Large intestine (tissue), 12 donors: ENCODE measurements at places on chromosomes 1 and 21. TPM values are rescaled to one million over a fixed set of nuclear protein-coding genes. Genes with fewer than 3 reads are reported as not detected.

- no peak for DNase-seq
Observed at GRCh38 chr1:60573726-60574409, 500.3 kb upstream of the C1orf87 start.

GRCh38 chr1:6922096-6922931 is 137.1 kb downstream of the CAMTA1 start:
- DNase-seq: peak; percentile 34

DNA sequence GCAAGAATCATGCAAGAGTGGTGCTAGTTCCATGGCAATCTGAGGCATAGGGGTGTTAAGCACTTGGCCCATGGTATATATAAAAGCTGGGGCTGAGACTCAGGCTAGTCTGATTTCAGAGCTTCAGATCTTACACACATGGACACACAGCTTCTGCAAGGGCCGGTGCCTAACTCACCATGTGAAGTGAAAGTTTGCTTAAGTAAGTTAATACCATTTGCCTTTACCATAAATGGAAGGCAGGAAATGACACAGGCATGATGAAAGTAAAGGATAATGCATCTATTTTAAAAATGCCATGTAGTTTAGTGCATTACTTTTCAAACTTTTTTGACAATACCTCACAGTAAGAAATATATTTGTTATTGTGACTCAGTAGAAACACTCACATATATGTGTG is 122.6 kb downstream of the KCNJ6 start:
- no peak for DNase-seq

GRCh38 chr1:25617625-25618432 is 1.2 kb downstream of the MAN1C1 start:
- peak; percentile 19 for DNase-seq

Gene SPOCD1
- 1.2 TPM for polyA plus RNA-seq

- no peak for DNase-seq
Observed at GRCh38 chr1:214523124-214523824, 28.1 kb downstream of the PTPN14 start.

Gene TNFRSF4
- 1.1 TPM for polyA plus RNA-seq

Gene SLAMF9
- 0.33 TPM for polyA plus RNA-seq

Gene ANKRD34A
- polyA plus RNA-seq: 0.79 TPM
